Left cardiac atrium (tissue), 4 donors: ENCODE measurements at places on chromosomes 4 and X. TPM values are rescaled to one million over a fixed set of nuclear protein-coding genes. Genes with fewer than 3 reads are reported as not detected.

The CTAG1A gene
- total RNA-seq = not detected

The DUSP9 gene
- not detected for total RNA-seq

The RAB40A gene
- total RNA-seq = 0.18 TPM

GRCh38 chr4:60656171-60656570 is 544.0 kb upstream of the ADGRL3 start:
- no peak for DNase-seq

GRCh38 chr4:152102436-152103000 is 341.7 kb upstream of the GATB start:
- no peak for DNase-seq
